ENCODE measurements at places on chromosomes 5 and 9.

DNA sequence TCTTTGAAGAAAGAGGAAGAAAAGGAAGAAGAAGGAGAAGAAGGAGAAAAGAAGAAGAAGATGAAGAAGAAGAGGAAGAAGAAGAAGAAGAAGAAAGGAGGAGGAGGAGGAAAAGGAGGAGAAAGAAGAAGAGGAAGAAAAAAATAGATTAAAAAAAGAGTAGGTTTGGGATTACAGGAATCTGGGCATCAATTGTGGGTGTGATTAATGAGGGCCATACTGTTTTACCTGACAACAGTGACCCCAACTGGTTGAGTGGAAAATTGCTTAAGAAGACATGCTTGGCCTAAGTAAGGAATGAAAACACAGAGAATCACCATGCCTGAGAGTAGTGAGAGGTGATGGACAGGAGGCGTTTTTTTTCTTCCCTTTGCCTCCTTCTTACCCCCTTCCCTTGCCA, 114.6 kb downstream of the FAM170A start:
- DNase-seq = peak; percentile 69

GRCh38 chr9:130140706-130141105, 31.5 kb upstream of the NCS1 start:
- no peak for DNase-seq

DNA sequence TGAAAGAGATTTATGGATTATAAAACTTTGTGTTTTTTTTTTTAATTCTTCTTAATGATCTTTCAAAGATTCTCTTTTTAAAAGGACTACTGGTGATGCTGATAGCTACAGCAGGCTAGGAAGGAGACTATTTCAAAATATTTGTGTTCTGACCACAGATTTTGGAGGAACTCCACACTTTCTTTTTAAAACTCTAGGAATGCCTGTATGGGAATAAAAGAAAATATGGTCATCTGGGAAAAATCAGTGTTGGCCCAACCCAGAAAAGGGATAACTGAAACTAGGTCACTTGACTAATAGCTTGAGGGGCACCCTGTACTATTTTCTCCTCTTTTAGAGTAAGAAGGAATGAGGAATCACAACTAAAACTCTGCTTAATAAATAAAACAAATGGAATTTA, 97.6 kb upstream of the ADAMTS19 start:
- no peak for DNase-seq

GRCh38 chr5:36607838-36608783, 1.7 kb downstream of the SLC1A3 start:
- DNase-seq = peak; percentile 52

DNA sequence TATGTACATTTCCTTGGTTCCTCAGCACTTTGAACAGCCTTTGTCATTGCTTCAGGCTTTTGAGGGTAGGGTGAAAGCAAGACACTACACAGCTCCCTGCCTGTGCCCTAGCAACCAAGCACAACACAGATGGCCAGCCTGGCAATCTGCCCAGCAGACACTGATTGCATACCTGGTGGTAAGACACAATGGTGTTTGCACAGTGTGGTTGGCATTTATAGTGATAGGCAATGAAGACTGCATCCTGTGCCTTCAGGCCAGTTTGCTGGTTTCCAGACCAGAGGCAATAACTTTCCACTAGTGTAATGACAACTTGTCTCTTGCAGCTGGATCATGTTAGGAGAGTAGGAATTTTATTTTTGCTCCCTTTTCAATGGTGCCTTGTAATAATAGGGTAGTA, 144.5 kb upstream of the TNC start:
- DNase-seq = no peak

- no peak for DNase-seq
Measured at GRCh38 chr9:16640649-16641048, 229.8 kb downstream of the BNC2 start.

- no peak for DNase-seq
Measured at GRCh38 chr5:158502686-158503085, 597.0 kb downstream of the EBF1 start.

DNA sequence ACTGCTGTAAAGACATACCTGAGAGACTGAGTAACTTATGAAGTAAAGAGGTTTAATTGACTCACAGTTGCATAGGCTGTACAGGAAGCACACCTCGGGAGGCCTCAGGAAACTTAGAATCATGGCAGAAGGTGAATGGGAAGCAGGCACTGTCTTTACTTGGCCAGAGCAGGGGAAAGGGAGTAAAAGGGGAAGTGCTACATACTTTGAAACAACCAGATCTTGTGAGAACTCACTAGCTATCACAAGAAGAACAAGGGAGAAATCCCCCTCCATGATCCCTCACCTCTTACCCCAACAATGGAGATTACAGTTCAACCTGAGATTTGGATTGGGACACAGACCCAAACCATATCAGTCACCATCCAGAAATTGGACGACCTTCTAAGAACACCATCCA, 1285.8 kb upstream of the CDH9 start:
- no peak for DNase-seq

GRCh38 chr9:16623989-16624743, 246.3 kb downstream of the BNC2 start:
- no peak for DNase-seq

DNA sequence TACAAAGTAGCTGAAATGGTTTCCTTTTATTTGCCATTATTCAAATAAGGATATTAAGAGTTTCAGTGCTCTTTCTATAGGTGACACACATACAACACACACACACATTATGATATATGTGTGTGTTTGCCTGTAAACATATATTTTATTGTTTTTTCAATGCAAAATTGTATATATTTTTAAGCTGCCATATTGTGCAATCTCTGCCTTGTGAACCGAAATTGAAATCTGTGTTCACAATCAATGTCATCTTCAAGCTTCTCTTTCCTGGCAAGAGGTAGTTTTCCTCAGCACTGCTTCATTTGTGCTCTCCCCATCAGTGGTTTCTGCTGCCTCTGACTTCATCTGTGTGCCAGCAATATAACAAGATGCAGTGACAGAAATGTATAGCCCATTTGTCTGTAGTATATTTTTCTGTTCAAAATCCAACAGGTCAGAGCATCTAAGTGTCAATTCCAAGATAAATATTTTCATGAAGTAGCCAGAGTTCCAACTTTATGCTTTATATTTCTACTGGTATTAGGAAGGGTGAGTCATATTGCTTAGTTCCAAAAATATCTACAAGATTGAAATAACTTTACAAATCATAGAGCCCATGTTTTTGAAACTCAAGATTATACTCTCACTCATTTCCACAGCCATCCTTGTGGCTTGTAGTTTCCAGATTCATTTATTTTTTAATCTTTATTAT, 1704.8 kb upstream of the CDH9 start:
- DNase-seq = no peak

DNA sequence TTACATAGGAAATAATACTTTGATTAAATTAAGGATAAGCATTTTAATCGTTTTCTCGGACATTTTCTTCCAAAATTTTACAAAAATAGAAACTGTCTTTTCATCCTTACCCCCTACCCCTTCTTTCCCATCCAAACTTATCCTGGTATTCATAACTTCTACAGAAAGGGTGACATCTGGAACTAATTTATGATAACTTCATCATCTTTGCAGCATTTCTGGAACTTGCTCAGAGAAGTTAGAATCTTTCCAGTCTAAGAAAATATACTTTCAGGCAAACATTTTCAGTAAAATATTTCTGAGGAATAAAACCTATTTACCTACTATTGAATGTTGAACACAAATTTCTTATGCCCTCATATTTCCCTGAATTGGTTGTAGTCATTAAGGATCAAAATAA, 309.0 kb downstream of the MAN2A1 start:
- no peak for DNase-seq

- DNase-seq = no peak
Measured at GRCh38 chr9:98260635-98261034, 5.2 kb upstream of the TBC1D2 start.

DNA sequence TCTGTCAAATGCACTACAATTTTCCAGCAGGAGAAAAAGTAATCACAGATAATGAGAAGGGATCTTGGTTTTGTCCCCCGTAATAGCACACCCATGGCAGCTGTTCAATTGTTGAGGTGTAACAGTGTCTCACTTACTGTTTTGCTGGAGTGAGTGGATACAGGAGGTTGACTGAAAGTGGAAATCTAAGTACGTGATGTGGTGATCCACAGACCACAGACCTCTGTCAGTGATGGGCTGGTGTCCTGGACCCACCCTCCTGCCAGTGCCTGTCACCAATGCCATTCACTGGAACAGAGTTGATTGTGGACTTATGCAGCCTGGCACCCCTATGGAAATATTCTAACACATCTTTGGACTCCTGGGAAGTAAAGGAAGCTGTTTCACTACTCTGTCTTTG, 261.7 kb downstream of the TRPM3 start:
- DNase-seq = no peak

DNA sequence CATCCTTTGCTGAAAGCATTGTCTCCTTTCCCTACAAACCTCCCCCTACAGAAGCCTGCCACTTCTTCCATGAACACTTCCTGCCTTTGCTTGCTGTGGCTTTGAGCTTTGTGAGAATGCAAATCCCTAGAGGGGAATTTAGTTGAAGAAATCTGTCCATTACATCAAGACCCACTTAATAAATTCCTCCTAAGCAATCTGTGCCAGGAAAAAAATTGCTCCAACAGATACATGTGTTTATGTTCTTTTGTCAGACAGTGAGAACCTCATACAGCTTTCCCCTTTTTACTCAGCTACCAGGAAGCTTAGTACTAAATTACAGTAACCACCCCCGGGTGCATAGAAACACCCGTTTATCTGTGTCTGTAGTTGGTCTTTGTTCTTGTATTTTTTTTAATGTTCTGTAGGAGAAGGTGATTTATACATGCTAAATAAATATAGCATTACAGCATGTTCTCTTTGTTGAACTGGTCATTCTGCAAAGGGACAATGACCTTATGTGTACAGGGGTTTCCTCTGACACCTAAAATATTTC, 43.9 kb downstream of the SH3TC2 start:
- DNase-seq = no peak

GRCh38 chr9:98554752-98555151, 154.0 kb downstream of the GABBR2 start:
- DNase-seq = no peak

DNA sequence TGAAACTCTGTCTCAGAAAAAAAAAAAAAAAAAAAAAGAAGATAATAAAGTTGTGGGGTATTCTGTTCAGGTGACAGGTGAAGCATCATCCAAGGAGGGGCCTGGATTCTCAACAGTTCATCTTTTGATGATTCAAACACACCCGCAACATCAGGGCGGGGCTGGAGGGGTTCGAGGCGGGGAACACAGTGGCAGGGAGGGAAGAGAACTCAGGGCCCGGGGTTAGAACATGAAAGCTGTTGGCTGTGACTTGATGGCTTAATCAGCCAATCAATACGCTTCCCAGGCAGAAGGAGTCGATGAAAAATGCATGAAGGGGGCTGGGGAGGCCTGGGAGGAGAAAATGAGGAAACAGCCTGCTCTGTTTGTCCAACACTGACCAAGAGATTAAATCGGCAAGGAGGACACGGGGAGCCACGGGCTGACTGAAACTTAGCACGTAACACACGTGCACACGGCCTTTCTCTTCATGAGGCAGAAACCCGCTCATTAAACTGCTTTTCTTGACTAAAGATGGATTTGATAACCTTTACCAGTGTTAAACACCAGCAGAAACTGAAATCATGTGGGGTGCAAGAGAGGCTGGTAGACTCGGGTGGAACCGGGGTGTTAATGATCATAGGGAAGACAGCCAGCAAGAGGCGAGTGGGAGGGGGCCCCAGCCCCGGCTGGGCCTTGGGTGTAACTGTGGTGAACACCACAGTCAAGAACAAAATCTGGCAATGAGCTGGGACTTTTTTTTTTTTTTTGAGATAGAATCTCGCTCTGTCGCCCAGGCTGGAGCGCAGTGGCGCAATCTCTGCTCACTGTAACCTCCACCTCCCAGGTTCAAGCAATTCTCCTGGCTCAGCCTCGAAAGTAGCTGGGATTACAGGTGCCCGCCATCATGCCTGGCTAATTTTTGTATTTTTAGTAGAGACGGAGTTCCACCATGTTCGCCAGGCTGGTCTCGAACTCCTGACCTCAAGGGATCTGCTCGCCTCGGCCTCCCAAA, 105.7 kb upstream of the RAPGEF1 start:
- peak; percentile 30 for DNase-seq

DNA sequence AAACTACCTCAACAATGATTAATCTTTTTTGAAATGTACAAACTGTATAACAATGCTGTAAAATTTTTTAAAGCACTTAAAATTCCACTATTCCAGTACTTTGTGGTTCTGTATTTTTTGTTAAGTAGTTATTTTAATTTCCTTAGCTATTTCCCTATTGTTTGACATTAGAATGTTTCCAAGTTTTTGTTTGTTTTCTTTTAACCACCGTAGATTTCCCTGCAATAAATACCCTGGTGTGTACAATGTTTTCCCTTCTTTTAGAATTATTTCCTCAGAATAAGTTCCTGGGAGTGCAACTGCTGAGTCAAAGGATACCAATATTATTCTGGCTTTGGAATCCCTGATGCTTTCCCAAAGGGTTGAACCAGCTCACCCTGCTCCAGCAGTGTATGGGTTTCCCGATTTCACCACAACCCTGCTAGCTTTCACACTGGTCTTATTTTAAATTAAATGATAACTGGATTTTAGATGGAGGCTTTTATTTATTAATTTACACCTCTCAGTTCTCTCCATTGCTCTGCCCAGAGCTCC, 20.6 kb upstream of the ANGPTL2 start:
- DNase-seq = no peak

GRCh38 chr5:77770293-77771005, 5.7 kb downstream of the TBCA start:
- DNase-seq = no peak

DNA sequence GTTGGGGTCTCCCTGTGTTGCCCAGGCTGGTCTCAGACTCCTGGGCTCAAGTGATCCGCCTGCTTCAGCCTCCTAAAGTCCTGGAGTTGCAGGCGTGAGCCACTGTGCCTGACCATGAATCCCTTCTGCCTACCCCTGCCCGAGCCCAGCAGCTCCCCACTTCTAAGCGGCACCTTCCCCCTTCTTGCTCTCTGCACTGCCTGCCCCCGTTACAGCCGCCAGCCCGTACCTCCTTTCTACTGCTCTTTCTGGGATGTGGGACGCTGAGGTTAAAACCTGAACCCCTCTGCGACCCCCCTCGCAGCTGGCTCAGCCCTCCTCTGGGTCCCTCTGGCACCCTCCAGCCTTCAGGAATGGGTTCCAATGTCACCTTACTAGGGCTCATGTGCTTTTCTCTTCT, 249.6 kb downstream of the PBX3 start:
- no peak for DNase-seq

GRCh38 chr5:56211298-56211865, 21.7 kb downstream of the ANKRD55 start:
- peak; percentile 86 for DNase-seq

DNA sequence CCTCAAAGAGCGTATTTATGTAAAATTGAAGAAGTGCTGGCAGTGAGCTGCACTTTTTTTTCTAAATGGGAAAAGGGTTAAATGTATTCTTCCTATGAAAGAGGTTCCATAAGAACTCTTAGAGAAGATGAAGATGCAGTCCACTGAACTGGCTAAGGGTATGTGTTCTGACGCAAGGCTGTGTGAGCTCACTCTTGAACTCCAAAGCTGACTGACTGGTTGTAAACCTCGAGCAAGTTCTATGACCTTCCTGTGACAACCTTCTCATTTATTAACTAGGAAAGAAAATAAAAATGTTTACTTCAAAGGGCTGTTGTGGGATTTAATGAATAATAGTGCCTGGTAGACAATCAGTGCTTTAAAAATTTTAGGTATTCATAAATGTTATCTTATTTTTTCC, 46.7 kb downstream of the POC5 start:
- DNase-seq = peak; percentile 64
